Fibroblast of the conjunctiva (primary cell): ENCODE measurements at places on chromosomes 7 and 10.
A peak's percentile ranks its signal among the peaks of the same experiment; 100 is the strongest.

GRCh38 chr10:43250615-43251418 lies 16.0 kb downstream of the RASGEF1A start:
- no peak for DNase-seq

- DNase-seq: no peak
These were observed 21.9 kb downstream of the PDCD4 start for GRCh38 chr10:110893559-110894179.

DNA sequence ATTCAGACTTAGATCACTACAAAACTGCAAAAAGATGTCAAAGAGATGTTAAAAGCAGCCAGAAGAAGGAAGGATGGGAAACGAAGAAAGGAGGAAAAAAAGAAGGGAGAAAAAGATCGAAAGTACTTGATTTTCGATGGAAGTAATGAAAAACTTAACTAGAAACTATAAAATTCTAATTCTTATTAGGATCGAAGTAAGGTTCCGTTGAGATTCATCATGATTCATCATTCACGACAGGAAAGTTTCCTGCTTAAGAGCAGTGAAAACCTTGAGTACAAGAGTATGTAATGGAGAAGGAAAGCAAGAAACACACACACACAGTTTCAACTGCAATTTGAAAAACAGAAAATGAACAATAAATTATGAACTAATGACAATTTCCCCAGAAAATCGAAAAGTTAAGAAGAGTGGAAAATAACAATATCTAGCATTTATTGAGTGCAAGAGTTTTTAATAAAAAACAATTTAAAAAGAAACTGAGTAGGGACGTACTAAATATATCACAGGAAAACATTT lies 1.1 kb upstream of the ING3 start:
- DNase-seq: no peak

GRCh38 chr10:75861582-75861981 lies 430.2 kb downstream of the LRMDA start:
- DNase-seq: no peak

GRCh38 chr7:24979470-24979862 lies 512 bp downstream of the OSBPL3 start:
- DNase-seq: no peak

GRCh38 chr7:146889806-146890555 lies 773.4 kb downstream of the CNTNAP2 start:
- DNase-seq: no peak

GRCh38 chr7:461117-461452 lies 58.6 kb downstream of the PDGFA start:
- DNase-seq: no peak

GRCh38 chr7:68423356-68423755 lies 1174.9 kb upstream of the AUTS2 start:
- DNase-seq: no peak

- no peak for DNase-seq
These were observed 30.2 kb downstream of the USP6NL start for GRCh38 chr10:11581213-11581612.

GRCh38 chr7:47482013-47482875 lies 99.7 kb downstream of the TNS3 start:
- peak; percentile 30 for DNase-seq
